Mammary epithelial cell (primary cell): ENCODE measurements at places on chromosomes 1 and 21. TPM values are rescaled to one million over a fixed set of nuclear protein-coding genes. Genes with fewer than 3 reads are reported as not detected.

DNA sequence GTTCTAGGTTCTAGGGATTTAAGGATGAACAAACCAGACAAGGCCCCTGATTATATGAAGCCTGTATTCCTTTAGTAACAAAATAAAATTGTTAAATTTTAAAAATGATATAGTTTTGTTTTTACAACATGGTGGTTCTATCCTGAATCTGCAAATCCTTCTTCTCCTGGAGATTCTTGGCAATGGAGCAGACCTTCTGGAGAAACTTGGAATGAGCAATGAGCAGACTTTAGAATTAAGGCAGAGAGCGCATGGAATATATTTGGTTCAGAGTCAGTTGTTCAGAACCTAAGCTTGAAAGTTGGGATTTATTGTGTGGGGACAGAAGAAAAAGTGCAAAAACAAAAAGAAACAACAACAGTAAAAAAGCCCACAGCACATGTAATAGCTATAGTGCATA, 381.1 kb downstream of the ADGRL2 start:
- no peak for DNase-seq

DNA sequence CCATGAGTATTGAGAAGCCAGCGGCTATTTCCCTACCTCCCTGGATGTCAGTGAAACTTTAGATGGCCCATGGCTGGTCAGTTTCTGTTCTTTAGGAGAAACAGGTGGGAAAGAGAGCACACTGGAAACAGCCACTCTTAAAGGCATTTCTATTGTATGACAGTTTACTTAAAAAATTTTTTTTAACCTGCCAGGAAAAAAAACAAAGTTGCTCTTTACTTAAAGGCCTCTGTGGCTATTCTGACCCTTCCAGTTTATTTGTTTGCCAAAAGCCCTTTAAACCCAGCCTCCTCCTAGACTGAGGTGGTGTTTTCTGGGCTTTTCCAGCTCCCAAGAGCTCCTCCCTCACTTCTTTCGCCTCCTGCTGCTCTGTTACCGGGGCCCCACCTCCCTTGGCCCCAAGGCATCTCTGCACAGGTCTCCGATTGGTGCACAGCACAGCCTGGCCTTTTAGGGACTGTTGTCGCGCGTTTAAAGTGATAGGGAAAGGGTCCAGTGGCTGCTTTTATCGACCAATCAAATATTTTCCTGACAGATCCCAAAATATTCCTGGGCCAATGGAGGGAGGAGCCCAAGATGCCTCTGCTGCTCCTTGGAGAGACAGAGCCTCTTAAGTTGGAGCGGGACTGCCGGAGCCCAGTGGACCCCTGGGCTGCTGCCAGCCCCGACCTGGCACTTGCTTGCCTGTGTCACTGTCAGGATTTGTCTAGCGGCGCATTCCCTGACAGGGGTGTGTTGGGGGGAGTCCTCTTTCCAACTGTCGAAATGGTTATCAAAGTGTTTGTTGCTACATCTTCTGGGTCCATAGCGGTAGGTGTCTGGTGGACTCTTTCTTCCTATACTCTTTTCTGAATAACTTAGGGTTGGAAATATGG, at the start of gene SH3BGR:
Gene SH3BGR (plus strand): TSS at position 639 of the 875 bp plus-strand sequence. CDS start 127 bp downstream, at position 766.
- peak; percentile 37 for DNase-seq

Gene TAS1R3
- 0.09 TPM for polyA plus RNA-seq

DNA sequence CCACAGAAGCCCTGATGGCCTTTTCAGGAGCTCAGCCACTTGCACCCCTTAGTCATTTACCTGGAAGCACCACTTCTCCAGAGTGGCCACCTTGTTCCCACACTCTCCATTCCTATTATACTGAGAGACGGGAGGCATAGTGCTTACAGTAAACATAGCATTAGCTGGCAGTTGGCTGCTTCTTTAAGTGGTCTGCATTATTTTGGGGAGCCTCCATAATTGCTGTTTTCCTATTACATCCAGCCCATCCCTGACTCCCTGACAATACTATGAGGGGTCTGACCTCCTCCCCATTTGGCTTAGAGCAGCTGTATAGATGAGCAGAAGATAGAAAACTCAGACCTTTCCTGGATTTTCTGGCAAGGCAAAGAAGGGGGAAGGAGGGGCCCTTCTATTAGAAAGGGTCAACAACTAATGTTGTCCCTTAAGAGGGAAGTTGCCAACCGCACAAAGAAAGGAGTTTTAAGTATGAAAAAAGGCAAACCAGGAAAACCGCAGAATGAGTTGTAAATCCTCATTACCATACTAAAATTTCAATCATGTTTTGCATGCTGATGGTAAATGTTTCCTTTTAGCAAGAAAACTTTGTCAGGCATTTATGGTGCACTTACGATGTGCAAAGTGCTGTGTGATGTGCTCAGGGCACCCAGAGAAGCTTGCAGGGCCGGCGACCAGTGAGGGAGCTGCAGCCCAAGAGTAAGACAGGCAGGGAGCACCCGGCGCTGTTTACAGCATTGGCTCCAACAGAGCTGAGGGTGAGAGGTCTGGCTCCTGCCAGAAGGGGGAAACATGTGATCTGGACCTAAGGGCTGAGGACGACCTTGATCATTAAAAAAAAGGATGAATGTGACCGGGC, 167.3 kb downstream of the ZZZ3 start:
- DNase-seq = no peak

GRCh38 chr1:25993197-25993951, 4.5 kb downstream of the PAFAH2 start:
- DNase-seq = no peak

DNA sequence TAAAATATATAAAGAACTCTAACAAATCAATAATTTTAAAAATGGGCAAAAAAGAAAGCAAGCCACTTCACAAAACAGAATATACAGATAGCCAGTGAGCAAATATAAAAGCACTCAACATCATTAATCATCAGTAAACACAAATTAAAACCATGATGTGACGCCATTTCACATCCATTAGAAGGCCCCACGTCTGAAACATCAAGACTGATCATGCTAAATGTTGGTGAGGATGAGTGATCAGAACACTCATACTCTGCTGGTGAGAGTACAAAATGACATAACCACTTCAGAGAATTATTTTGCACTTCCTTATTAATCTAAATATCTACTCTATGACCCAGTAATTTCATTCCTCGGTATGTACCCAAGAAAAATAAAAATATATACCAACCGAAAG, 512.2 kb upstream of the NR5A2 start:
- no peak for DNase-seq

DNA sequence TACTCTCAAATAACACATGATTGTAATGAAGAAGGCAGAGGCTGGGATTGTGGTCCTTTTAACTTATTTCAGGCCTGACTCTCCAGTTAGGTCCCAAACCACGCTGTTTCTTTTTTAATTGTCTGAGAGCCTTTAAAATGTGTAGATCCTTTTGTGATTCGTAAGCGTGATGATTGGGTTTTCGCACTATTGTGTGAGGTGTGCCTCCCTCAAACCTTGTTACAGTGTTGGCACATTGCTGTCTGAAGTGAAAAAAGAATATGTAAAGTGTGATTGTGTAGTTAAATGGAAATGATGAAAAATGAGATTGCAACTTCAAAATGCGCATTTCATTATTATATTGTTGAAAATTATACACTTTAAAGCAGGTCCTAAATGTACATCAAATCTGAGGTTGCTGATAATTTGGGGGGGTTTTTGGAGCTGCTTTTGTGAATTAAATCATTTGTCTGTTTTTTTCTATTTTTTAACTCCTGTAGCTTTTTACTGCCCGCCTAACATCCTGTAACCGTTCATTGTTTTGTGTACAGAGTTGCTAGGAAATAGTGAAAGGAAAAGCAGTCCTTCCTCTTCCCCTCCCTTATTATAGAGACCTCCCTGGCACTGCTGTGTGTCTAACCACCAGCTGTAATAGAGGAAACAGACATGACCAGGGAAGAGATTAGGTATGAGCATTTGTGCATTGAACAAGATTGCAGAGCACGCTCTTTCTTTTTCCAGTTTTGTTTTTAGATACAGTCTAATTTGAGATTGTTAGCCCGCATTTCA, 43.3 kb downstream of the IARS2 start:
- DNase-seq = no peak

Gene PPP1R12B
- 5.0 TPM for polyA plus RNA-seq

Gene TP73
- 2.5 TPM for polyA plus RNA-seq

Gene LEFTY1
- polyA plus RNA-seq = not detected
